Vagina (tissue), 2 donors: ENCODE measurements at places on chromosomes 12 and 14. TPM values are rescaled to one million over a fixed set of nuclear protein-coding genes. Genes with fewer than 3 reads are reported as not detected.
A peak's percentile ranks its signal among the peaks of the same experiment; 100 is the strongest.

Gene KRT72
- total RNA-seq: not detected

Gene SMOC1
- 9.8 TPM for total RNA-seq

Gene MMP17
- total RNA-seq: 5.2 TPM

Gene AQP2
- total RNA-seq: not detected

Gene TAS2R30
- 15.7 TPM for total RNA-seq

Gene COL2A1
- not detected for total RNA-seq

- H3K27me3 ChIP-seq: no peaks in the 10 kb centered on the region
- H3K4me1 ChIP-seq: no peaks in the 10 kb centered on the region
- no peak overlapping the region for H3K27ac ChIP-seq
- no peak for DNase-seq
- H3K4me3 ChIP-seq: no peak overlapping the region
Measured at GRCh38 chr12:88952562-88952942, 372.3 kb upstream of the KITLG start.

DNA sequence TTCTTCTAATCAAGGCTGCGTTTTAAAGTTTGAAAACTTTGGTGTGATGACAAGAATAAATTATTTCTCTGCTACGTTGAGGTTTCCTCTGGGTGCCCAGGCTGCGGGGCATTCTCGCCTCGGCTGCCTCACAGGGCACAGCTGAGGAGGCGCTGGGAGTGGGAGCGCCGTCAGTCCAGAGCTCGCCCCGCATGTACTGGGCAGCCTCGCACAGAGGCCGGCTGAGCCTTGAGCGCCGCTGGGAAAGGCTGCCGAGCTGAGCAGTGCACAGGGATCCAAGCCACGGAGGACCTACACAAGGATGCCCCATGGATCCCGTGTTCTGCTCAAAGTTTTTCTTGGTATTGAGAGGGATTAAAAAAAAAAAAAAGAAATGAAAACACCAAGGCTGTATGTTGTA is 11.6 kb downstream of the RFX4 start:
- H3K27me3 ChIP-seq: peaks cover 1% of the 10 kb centered on the region
- H3K4me1 ChIP-seq: no peaks in the 10 kb centered on the region
- H3K36me3 ChIP-seq: no peaks in the 10 kb centered on the region

DNA sequence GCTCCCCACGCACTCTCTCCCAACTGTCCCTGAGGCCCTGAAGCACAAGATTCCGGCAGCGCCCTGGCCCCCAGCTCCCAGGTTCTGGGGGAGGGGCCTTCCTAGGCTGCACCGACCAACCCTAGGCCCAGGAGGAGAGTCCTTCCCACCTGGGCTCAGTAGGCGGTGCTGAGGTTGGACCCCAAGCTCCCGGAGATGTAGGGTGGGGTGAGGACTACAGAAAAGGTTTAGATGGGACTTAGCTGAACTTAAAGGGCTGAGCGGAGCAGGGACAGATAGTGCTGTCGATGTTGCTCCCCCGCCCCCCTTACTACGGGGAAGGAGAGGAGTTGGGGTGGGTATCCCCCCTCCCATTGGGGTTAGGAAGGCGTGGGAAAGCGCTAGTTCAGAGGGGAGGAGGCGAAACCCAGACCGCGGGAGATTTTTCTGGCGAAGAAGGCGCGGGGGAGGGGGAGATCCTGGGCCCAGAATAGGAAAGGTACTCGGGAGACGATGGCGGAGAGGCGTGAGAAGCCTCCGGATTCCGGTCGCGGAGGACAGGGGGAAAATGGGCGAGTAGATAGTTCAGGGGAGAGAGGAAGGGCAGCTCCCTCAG is 4.2 kb upstream of the BAZ2A start:
- peak overlapping the region; percentile 94 for H3K4me3 ChIP-seq
- H3K4me1 ChIP-seq: peaks cover 60% of the 10 kb centered on the region
- peak overlapping the region; percentile 100 for H3K27ac ChIP-seq
- DNase-seq: no peak

DNA sequence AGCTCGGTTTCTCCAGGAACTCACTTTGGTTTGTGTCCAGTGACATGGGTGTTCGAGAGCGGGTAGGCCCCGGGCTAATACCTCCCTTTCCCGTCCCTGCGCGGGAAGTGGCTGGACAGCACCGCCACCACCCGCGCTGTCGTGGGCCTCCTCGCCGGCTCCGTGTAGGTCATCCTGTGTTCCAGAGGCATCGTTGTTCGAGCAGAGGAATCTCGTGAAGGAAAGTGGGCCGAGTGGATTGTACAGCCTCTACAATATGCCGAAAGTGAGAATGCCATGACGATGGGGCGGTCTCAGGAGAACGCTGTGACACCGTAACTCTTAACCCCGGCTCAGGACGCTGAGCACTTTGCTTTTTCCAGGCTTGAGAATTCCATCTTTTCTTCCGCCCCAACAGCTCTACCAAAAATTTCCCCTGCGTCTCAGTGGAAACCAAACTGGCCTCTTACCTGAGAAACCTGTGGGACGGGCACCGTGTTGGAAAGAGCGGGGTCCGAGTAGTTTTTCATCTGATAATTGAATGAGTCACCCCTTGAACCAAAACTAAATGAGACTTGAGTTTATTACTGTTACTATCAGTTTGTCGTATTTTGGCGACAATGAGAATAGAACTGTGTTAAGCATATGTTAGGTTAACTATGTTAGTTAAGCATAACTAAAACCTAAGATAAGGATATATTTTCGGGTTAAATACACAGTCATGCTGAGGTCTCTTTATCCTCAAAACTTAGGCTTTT is 510 bp downstream of the EIF2S1 start:
- DNase-seq: no peak
- H3K27ac ChIP-seq: peak overlapping the region; percentile 90
- H3K4me1 ChIP-seq: peaks cover 84% of the 10 kb centered on the region

DNA sequence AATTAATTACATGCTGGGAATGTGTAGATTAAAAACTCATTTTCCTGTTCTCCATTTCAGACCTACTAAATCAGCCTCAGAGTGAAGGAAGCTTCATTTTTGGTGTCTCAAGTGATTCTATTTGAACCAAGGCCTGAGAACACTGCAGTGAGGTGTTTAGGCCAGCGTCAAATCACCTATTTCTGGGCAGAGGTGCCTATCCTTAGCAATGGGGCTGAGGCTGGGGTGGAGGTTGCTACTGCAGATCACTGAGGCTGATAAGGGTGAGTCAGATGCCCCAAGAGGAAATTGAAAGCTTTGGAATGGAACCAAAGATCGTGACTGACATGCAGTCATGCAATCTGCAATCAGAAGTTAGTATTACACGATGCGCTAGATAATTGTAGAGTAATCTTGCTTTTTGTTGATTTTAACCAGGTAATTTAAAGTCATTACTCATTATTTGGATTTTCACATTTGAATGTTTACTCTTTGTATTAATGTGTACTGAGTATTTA is 4.4 kb downstream of the TXNRD1 start:
- H3K27me3 ChIP-seq: no peaks in the 10 kb centered on the region
- H3K36me3 ChIP-seq: no peaks in the 10 kb centered on the region
- H3K4me1 ChIP-seq: peaks cover 37% of the 10 kb centered on the region
- H3K27ac ChIP-seq: peak overlapping the region; percentile 82

DNA sequence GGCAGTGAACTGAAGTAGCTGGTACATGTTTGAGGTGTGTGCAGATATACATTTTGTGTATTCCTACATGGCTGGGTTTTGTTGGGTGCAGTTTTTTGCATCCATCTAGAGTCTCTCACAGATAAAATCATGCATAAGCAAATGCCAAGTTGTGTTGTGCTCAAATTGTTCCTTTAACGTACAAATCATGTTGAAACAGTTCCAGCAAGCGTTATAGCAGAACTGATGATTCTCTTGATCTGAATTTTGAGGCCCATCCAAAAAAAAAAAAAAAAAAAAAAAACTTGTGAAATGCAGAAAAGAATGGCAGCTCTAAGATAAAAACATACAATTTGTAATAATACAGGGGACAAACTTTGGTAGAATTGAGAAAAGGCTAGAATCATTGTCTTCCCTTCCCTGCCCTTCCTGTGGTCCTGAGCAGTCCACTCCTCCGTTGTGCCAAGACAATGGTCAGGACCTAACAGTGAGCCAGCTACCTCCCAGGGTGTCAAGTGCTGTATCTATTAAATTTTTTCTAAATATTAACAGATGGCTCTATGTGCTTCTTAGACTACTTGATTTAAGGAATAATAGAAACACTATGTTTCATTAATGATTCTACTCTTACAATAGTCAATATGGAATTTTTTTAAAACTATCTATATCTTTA is 122.1 kb downstream of the PLEKHA5 start:
- H3K27ac ChIP-seq: no peak overlapping the region
- no peaks in the 10 kb centered on the region for H3K27me3 ChIP-seq
- no peaks in the 10 kb centered on the region for H3K36me3 ChIP-seq
- H3K4me1 ChIP-seq: no peaks in the 10 kb centered on the region

- no peaks in the 10 kb centered on the region for H3K27me3 ChIP-seq
- no peaks in the 10 kb centered on the region for H3K4me1 ChIP-seq
- H3K36me3 ChIP-seq: no peaks in the 10 kb centered on the region
- H3K4me3 ChIP-seq: no peak overlapping the region
Measured at GRCh38 chr14:34180434-34180833, 229.6 kb upstream of the EGLN3 start.

DNA sequence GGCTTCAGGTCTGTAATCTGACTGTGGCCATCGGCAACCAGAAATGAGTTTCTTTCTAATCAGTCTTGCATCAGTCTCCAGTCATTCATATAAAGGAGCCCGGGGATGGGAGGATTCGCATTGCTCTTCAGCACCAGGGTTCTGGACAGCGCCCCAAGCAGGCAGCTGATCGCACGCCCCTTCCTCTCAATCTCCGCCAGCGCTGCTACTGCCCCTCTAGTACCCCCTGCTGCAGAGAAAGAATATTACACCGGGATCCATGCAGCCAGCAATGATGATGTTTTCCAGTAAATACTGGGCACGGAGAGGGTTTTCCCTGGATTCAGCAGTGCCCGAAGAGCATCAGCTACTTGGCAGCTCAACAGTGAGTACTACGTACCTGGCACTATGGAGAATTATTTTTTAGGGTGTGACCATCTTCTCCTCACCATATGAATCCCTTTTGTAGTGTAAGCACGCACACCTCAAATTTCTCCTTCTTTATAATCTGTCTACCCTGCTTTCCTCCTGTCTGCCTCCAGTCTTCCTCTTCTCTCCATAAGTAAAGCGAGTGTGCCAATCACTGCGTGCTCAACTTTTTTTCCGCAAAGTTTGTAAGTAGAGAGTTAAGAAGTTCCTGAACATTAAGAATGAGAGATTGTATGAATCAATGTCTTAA is at the start of gene TPH2:
TPH2 (plus strand) TSS at position 118 of the 658 bp plus-strand sequence; CDS start at position 260, 142 bp downstream.
- H3K27me3 ChIP-seq: no peaks in the 10 kb centered on the region
- DNase-seq: no peak
- H3K36me3 ChIP-seq: no peaks in the 10 kb centered on the region
- H3K4me3 ChIP-seq: no peak within 1 kb of the TSS
- no peaks in the 10 kb centered on the region for H3K4me1 ChIP-seq
- H3K27ac ChIP-seq: no peak within 1 kb of the TSS

DNA sequence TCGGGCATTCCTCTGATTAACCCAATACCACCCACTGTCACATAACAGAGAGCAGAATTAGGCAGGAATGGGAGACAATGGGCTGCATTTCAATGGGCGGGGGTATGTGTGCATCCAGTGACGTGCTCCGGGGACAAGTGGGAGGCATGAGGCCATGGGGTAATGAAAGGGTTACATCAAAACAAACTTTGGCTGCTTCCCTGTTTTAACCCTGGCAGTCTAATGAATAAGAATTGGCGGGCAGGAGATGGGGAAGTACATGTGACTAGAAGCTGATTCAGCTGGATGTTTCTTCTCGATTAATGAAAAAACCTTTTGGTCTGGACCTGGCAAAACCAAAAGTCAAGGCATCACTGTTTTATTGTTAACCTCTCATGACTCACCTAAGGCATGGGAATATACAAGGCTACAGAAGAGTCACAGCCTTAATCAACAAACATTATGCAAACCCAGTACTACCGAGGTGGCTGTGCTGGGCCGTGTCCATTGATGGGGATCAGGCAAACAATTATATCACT is 44.2 kb downstream of the SOCS2 start:
- no peaks in the 10 kb centered on the region for H3K4me1 ChIP-seq
- H3K27me3 ChIP-seq: no peaks in the 10 kb centered on the region
- no peak overlapping the region for H3K27ac ChIP-seq
- no peaks in the 10 kb centered on the region for H3K36me3 ChIP-seq
- no peak for DNase-seq

DNA sequence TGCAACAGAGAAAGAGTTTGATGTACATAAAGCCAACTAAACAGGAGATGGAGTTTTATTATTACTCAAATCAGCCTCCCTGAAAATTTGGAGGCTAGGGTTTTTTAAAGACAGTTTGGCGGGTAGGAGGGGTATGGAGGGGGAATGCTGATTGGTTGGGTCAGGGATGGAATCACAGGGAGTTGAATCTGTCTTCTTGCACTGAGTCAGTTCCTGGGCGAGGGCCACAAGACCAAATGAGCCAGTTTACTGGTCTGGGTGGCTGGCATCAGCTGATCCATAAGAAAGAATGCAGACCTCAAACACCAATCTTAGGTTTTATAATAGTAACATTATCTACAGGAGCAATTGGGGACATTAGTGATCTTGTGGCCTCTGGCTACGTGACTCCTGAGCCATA is 64.9 kb downstream of the RIN3 start:
- peaks cover 7% of the 10 kb centered on the region for H3K4me1 ChIP-seq
- H3K27ac ChIP-seq: no peak overlapping the region
- no peaks in the 10 kb centered on the region for H3K36me3 ChIP-seq
- DNase-seq: no peak
- H3K4me3 ChIP-seq: no peak overlapping the region

- H3K4me3 ChIP-seq: peak overlapping the region; percentile 22
- no peak overlapping the region for H3K27ac ChIP-seq
- no peak for DNase-seq
- H3K27me3 ChIP-seq: no peaks in the 10 kb centered on the region
- H3K36me3 ChIP-seq: no peaks in the 10 kb centered on the region
- no peaks in the 10 kb centered on the region for H3K4me1 ChIP-seq
Measured at GRCh38 chr12:6122201-6122600, 2.3 kb downstream of the VWF start.

DNA sequence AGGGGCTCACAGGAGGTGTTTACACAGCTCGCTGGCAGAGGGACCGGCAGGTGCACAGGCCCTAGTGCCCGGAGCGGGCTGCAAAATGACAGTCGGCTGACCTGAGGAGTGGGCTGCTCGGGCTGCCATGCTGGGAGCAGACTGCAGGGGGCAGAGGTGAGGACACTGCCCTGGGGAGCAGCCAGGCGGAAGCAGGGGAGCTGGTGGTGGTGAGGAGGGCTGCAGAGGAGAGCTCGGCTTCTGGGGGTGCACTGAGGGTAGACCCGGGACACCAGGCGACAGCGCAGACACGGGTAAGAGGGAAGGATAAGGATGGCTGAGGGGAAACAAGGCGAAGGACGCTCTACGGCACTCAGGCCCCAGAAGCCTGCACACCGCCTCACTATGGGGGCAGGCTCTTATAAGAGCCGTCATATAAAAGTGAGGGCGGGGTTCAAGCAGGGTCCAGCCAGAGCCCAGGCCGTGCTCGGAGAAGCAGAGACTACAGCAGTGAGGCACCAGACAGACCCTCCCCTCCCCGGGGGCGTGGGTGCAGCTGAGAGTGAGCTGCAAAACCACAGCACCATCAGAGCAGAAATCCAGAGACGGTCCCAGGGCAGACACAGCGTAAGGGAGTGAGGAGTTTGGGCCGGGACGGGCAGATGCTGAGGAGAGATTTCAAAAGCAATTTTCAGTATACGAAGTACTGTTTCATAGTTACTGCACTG is 62.5 kb downstream of the CCDC88C start:
- H3K4me1 ChIP-seq: peaks cover 24% of the 10 kb centered on the region
- H3K4me3 ChIP-seq: no peak overlapping the region
- H3K36me3 ChIP-seq: no peaks in the 10 kb centered on the region
- no peaks in the 10 kb centered on the region for H3K27me3 ChIP-seq
- H3K27ac ChIP-seq: no peak overlapping the region
